ENCODE measurements at places on chromosomes 3 and 15.

GRCh38 chr15:73030122-73030679 lies 22.1 kb upstream of the NEO1 start:
- DNase-seq = no peak

GRCh38 chr15:36844534-36844998 lies 255.8 kb downstream of the MEIS2 start:
- DNase-seq = no peak

- DNase-seq = no peak
Measured at GRCh38 chr3:127546970-127547733, 43.4 kb downstream of the TPRA1 start.

GRCh38 chr15:42919799-42920518 lies 619 bp downstream of the TTBK2 start:
- peak; percentile 61 for DNase-seq

DNA sequence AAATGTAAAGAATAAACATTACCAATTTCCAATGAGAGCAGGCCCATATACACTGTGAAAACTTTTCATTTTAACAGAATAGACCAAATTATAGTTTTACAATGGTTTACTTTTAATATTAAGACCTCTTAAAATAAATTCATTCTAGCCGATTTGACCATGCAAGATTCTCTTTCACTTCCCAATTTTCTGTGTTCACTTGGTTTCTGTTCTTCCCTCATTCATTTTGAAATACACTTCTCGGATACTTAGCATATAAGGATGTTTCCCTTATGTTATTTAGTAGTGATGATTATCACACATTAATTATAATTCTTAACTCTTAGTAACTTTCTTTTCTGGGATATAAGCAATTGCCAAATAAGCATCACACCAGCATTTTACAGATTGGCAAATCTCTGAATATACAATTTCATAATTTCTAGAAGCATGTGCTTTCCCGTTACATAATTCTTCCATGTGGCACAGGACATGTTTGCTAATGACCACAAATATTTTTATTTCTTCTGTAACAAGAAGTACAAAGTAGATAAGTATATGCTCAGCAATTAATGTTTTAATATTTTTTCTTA lies 13.9 kb downstream of the OR5H15 start:
- DNase-seq = no peak

- peak; percentile 45 for DNase-seq
Measured at GRCh38 chr3:136989781-136990524, 32.2 kb downstream of the IL20RB start.

DNA sequence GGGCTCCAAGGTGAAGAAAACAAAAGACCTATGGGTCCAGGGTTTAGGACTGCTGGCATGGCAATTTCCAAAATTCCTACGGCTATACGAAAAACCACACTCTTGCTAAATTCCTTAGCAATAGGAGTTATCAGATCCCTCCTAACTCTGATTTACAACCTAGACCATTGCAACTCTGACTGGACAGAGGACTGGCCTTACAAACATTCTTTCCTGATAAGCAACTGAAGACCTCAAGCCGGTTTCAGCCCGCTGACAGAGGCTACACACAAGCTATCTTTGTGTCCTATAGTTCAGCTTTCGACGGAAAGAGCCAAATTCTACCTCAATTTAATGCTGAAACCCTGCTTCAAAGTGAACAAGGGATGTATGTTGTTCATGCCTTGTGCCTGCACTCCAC lies 38.3 kb upstream of the AGBL1 start:
- DNase-seq = no peak

GRCh38 chr15:64665179-64665578 lies 110.2 kb downstream of the RBPMS2 start:
- DNase-seq = no peak

GRCh38 chr3:55191911-55192775 lies 264.3 kb upstream of the LRTM1 start:
- DNase-seq = no peak

DNA sequence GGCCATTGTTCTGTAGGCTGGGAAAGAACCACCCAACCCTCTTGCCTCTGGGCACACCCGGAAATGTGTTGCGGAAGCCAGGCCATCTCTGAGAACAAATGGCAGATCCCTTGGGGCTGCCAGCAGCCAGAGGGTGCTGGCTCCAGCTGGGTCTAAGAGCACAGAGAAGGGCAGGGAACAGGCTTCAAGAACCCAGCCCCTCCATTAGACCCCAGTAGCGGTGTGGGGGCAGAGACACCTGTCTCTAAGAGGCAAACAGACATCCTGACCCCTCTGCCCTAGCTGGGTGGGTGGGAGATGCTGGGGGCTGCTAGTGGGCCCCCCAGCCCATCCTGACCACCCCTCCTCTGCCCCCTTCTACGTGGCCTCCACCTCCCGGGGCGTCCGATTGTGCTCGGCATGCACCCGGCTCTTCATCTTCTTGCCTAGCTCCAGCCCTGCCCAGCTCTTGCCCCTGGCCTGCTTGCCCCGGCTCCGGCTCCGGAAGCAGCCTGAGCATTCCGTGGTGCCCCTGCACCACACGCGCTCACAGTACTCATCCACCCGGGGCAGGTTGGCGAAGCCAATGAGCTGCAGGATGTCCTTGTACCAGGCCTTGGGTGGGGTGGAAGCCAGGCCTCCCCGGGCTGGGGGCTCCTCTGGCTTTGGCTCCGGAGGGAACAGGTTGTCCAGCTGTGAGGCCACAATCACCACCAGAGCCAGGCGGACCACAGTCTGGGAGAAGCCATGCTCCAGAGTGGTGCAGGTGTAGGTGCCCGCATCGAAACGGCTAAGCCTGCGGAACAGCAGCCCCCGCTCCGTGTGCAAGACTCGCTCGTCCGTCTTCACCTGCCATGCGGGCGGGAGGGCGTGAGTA lies 9.4 kb downstream of the SEMA3G start:
- no peak for DNase-seq

DNA sequence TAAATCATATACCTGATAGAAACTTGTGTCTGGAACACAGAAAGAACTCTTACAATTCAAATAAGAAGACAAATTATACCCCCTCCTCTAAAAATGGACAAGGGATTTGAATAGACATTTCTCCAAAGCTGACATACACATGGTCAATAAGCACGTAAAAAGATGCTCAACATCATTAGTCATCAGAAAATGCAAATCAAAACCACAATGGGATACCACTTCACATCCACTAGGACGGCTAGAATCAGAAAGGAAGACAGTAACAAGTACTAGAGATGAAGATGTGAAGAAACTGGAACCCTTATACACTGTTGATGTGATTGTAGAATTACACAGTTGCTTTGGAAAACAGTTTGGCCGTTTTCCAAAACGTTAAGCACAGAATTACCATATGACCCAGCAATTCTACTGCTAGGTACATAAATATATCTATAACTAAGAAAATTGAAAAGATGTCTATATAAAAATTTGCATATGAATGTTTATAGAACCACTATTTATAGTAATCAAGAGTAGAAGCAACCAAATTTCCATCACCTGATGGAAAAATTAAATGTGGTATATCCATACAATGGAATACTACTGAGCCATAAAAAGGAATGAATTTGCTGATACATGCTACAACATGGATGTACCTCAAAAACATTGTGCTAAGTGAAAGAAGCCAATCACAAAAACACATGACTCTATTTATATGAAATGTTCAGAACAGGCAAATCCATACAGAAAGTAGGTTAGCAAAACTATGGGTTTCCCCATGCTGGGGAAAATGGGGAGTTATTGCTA lies 60.8 kb downstream of the GREM1 start:
- no peak for DNase-seq

DNA sequence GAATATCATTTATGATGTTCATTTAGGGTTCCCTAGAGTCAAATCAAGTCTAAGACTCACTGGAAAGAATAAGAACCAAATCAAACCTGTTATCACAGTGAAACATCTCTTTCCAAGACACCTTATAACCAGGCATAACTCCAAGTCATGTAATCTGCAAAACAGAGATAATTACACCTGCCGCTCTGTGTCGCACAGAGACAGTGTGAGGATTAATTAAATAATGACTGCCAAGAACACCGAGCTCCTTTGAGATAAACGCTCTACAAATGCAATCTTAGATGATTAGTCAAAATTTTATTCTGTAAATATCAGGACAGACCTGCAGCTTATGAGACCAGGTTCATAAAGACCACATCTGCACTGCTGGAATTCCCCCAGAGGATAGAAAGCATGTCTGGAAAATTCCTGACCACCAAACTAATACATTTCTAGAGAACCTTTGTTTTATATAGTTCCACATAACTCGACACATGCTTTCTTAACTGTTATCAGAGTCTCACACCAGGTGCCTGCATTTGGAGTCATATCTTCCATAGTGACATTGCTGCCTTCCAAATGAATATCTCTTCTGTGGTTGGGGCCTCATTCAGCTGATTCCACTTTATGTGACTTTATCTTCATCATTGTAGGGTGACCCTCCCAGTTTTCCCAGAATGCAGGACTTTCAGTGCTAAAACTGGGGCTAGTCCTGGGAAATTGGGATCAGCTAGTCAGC lies 252.8 kb downstream of the CD47 start:
- DNase-seq = no peak

GRCh38 chr3:192514081-192514753 lies 213.1 kb downstream of the FGF12 start:
- DNase-seq = peak; percentile 40

DNA sequence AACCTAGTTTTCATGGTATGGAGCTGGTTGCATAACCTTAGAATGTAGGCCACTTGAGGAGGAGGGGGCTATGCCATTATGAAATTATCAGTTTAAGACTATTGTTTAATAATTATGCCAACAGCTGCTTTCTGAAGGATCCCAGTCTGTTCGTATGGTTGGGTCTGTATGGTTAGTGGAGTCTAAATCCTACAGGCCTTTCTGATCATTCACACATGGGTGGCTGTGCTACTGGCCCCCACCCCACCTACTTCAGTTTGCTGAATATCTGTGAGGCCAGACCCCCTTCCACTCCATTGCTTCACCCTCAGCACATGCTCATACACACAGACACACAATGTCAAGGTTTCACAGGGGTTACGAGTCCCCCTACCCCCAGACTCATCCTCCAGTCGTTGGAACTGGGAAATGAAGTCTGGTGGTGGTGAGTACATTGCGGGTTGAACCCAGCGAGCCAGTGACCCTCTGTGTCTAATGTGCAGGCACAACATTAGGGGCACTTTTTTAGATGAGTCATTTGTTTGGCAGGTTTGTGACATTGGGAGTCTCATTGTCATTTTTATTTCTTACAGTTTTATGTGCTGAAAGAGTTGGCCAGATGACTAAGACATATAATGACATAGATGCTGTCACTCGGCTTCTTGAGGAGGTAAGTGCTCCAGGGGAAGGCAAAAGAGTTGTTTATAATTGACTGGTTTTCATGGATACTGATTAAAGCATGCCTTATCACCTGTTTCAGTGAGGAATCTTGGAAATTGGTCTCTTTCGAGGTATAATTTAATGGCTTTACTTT lies 85.3 kb downstream of the TRAK1 start:
- DNase-seq = no peak

GRCh38 chr3:72189339-72189738 lies 404.4 kb upstream of the PROK2 start:
- no peak for DNase-seq

- DNase-seq = no peak
Measured at GRCh38 chr3:105349684-105350387, 16.9 kb upstream of the ALCAM start.

DNA sequence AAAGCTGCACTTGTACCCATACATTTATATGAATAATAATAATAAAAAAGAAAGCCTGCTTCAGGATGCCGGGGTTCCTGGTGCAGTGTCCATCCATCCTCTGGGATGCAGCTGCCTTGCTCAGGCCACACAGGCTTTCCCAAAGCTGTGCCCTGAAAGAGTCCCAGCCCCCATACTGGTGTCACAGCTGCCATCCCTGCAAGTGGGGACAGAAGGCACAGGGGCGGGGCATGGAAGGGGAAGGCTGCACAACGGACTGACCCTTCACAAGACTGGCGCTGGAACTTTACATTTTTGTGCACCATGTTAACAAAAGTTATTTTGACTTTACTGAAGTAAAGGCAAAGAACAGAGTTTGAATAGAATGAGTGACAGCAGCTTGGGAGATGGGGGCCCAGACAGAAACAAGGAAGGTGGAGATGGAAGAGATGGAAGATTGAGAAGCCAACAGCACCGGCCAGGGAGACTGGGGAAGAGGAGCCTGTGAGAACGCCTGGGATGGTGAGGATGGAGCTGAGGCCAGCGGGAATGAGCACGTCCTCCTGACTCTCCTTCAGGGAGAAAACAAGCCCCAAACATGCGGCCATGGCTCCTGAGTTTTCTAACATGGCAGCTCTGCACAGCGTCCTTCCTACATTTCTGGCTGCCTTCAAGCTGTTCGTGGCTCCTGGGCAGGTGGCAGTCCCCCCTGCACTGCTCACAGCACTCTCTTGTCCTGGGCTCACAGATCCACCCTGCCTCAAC lies 73.1 kb downstream of the ABTB1 start:
- no peak for DNase-seq

DNA sequence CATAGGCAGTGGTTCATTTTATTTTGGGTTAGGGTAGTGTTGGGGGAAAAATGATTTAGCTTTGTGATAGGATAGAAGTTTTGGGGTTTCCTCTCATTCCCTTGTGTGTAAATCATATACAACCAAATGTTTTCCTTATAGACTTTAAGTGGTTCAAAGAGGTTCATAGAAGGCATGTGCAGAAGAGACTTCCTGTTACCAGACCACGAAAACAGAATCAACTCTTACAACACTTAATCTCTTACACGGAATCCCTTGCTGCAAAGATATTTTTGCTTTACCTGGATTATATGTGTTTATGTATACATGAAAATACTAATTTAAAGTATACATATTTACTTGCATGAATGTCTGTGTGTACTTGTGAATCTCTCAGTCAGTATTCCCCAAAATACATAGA lies 2.9 kb downstream of the TMOD2 start:
- DNase-seq = no peak

GRCh38 chr15:98745179-98745578 lies 96.8 kb downstream of the IGF1R start:
- DNase-seq = peak; percentile 63

DNA sequence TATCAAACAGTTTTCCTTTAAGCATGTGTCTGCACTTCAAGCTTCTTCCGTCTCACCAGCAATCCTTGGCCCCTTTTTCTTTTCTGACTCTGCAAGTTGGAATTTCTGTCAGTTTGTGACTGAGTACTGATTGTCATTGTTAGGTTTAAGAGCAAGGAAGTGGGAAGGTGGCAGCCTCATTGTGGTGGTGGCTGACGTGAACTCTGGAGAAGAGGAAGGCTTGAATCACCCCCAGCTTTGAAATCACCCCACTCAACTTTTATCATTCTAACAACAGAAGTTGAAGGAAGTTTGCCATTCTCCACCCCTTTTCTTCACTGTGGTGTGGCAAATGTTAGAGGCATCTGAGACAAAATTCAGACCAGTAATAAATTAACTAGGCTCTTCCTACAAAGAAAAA lies 231.6 kb upstream of the AGTR1 start:
- no peak for DNase-seq

GRCh38 chr15:82044373-82045178 lies 1.2 kb downstream of the MEX3B start:
- DNase-seq = peak; percentile 47

DNA sequence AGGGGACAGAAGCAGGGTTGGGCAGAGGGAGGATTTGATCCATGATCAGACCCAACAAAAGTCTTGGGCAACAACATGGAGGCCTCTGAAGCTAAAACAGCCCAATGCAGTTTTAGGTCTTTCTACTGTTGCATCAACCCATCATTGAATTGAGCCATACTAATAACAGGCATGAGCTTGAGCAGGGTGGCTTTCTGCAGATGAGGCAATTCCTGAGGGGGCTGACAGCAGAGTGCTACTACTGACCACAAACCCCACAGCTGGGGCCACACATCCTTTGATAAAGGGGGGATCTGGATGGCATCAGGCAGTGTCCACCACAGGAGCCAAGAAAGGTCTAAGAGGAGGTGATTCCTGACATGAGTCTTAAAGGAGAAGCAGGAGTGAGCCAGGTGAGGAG lies 517.0 kb upstream of the PPP2R3A start:
- no peak for DNase-seq

GRCh38 chr15:92666780-92667179 lies 11.2 kb upstream of the FAM174B start:
- DNase-seq = no peak

Data from small intestine (tissue), 16 donors.